NCI-H1105 (cell line): ENCODE measurements at places on chromosomes 12 and 14.

DNA sequence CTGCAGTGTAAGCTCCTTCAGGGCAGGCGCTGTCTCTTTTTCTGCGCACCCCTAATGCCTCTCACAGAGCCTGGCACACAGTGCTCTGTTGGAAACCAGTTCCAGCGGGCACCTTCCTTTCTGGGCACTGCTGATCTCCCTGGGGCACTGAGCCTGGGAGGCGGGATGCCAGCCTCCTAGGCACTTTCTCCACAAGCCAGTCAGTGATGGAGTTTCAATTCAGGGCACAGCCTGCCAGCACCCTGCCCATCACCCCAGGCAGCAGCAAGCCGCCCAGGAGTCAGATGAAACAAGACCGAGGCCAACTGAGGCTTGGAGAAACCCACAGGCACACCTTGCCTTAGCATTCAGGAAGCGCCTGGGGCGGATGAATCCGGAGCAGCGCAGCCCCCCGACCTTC is 5.7 kb upstream of the CTDSP2 start:
- DNase-seq: no peak

GRCh38 chr12:108859923-108860291 is 2.5 kb upstream of the SSH1 start:
- DNase-seq: no peak

DNA sequence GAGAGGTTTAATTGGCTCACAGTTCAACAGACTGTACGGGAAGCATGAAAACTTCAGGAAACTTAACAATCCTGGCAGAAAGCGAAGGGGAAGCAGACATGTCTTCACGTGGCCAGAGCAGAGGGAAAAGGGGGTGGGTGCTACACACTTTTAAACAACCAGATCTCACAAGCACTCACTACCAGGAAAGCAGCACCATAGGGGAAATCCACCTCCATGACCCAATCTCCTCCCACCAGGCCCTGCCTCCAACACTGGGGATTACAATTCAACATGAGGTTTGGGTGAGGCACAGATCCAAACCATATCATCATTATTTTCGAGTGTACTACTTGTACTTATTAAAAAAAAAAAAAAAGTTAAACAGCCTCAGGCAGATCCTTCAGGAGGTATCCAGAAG is 29.9 kb downstream of the RXYLT1 start:
- no peak for DNase-seq

- DNase-seq: no peak
Measured at GRCh38 chr14:104680056-104680805, 9.2 kb upstream of the INF2 start.

GRCh38 chr14:105739331-105740102 is 213.1 kb downstream of the TMEM121 start:
- no peak for DNase-seq

- no peak for DNase-seq
Measured at GRCh38 chr12:103560604-103561101, 26.4 kb upstream of the STAB2 start.

DNA sequence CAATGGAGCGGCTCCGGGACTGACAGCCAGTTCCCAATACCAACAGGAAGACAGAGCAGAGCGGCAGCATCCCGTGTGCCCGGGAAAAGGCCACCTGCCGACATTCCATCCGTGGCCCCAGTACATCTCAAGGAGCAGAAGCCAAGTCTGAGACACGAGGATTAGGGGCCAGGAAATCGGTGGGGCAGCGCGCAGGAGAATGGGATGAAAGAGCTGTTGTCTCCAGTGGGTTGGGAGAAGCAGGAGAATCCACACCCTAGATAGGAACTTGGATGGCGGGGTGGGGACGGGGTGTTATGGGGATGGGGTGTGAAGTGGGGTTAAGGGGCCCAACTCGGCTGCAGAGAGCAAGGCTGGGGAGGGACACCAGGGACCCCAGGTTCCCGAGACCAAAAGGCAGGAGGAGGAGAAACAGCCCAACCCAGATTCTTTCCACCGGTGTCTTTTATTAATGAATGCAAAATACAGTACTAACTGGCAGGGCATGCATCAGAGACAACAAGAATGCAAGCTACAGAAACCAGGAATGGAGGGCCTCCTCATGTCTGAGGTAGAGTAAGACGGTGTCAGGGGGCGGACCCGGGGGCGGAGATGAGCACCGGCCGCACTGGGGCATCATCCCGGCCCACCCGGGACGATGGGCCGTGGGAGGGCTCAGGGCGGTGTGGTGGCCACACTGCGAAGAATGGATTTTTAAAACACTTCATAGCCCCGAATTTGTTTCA is 50.3 kb downstream of the BEGAIN start:
- DNase-seq: no peak

- DNase-seq: no peak
Measured at GRCh38 chr12:51870504-51870903, 17.4 kb upstream of the ANKRD33 start.

DNA sequence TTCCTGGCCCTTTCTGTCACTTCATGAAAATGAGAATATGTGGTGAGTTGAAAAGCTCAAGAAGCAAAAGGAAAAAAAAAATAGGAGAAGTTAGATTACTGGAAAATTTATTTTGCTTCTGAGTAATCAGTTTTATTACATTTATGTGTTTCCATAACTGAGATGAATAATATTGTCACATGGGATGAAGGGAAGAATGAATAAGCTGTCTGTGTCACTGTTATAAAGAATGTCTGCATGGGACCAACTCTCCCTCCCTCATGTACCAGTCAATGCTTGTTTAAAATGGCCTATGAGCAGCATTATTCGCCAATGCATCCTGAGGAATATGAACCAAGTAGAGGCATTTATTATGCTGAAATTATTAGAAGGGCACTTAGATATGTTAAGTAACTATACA is 246.3 kb downstream of the PRKD1 start:
- no peak for DNase-seq

- peak; percentile 45 for DNase-seq
Measured at GRCh38 chr14:105075379-105076295, 10.4 kb upstream of the GPR132 start.

GRCh38 chr12:129701631-129702101 is 202.2 kb downstream of the TMEM132D start:
- peak; percentile 4 for DNase-seq

DNA sequence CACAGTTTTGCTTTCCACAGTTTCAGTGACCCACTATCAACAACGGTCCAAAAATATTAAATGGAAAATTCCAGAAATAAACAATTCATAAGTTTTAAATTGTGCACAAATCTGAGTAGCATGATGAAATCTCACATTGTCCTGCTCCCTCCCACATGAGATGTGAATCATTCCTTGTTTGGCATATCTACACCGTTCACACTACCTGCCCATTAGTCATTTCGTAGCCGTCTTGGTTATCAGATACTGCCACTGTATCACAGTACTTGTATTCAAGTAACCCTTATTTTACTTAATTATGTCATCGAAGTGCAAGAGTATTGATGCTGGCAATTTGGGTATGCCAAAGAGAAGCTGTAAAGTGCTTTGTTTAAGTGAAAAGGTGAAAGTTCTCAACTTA is 145.3 kb downstream of the SLC5A8 start:
- no peak for DNase-seq
